ENCODE measurements at places on chromosomes 1 and 21. TPM values are rescaled to one million over a fixed set of nuclear protein-coding genes. Genes with fewer than 3 reads are reported as not detected.

- DNase-seq: no peak
Measured at GRCh38 chr1:111279144-111279543, 11.5 kb upstream of the CHIA start.

Gene KRTAP19-8
- not detected for total RNA-seq

GRCh38 chr1:94719926-94720793, 100.0 kb upstream of the SLC44A3 start:
- no peak for DNase-seq

Gene KRTAP19-3
- total RNA-seq: not detected

Gene DNM3
- total RNA-seq: 11.7 TPM

DNA sequence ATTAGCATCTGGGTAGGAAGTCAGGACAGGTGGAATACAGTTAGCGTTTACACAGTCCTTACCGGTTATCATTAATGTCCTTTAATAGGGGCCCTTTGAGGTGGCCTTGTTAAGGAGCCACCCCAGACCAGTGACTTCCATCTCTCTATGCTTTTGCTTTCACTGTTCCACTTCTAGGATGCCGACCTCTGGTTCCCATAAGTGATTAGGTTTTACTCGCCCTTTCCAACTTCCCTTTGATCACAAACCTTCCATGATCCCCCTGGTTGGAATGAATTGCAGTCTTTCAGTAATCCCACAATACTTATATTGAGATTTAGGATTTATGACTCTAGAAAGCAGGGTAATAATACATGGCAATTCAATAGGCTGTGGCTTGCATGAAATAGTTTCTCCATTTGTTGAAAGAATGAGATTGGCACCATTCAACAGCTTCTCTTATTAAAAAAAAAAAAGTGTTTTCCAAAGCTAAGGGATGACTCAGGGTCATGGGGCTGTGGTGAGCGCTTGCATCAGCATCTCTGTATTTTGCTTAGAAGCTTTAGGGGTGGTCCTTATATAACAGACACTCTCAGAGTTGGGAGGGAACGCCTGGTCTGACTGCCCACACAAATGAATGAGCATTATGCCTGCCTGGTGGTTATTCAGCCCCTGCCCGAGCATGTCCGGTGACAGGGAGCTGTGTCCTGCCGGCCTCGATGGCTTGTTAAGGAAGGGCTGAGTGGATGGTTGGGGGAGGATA, 110.5 kb downstream of the CNIH3 start:
- no peak for DNase-seq

DNA sequence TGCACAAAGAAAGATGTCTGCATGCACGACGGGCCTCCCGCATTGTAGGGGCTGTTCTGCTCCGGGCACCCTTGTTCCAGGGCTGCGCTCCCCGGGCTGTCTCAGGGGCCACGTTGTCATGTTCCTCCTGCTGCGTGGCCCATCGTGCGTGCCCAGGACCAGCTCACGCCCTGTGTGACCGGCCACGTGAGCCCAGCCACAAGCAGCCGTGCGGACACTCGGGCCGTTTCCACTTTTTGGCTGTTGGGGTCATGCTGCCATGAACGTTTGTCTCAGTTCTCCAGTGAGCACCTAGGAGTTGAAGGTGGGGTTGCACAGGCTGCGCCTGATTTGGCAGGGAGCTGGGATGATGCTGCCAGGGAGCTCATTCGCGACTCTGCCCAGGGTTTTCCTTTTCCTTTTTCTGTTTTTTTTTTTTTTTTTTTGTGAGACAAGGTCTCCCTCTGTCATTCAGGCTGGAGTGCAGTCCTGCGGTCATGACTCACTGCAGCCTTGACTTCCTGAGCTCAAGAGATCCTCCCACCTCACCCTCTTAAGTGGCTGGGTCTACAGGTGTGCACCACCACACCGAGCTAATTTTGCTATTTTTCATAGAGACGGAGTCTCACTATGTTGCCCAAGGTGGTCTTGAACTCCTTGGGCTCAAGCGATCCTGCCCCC, 17.4 kb downstream of the PDXK start:
- DNase-seq: no peak

Gene GOLT1A
- total RNA-seq: 2.1 TPM

GRCh38 chr21:44695184-44695583, 1.8 kb upstream of the KRTAP10-12 start:
- no peak for DNase-seq

DNA sequence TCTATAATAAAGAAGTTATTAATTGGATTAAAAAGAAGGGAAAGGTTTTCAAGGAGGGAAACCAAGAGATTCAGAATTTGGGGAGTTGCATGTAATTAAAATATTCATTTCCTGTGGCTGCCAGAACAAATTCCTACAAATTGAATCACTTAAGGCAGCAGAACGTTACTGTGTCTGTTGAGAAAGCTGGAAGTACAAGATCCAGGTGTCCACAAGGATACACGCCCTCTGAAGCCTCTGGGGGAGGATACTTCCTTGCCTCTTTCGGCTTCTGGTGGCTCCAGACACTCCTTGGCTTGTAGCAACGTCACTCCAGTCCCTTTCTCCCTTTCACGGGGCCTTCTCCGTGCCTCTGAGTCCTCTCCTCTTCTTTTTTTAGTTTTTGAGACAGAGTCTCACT, 67.9 kb downstream of the KAZN start:
- no peak for DNase-seq

Gene CD244
- 0.21 TPM for total RNA-seq

Gene LCE1B
- total RNA-seq: not detected
